ENCODE measurements at places on chromosomes 6 and 20.
A peak's percentile ranks its signal among the peaks of the same experiment; 100 is the strongest.

GRCh38 chr20:61801857-61802442 is 263.7 kb downstream of the TAF4 start:
- DNase-seq = no peak

- no peak for DNase-seq
Observed at GRCh38 chr6:53529324-53530036, 15.4 kb downstream of the GCLC start.

GRCh38 chr6:26232306-26232939 is 132.6 kb upstream of the BTN3A2 start:
- no peak for DNase-seq

DNA sequence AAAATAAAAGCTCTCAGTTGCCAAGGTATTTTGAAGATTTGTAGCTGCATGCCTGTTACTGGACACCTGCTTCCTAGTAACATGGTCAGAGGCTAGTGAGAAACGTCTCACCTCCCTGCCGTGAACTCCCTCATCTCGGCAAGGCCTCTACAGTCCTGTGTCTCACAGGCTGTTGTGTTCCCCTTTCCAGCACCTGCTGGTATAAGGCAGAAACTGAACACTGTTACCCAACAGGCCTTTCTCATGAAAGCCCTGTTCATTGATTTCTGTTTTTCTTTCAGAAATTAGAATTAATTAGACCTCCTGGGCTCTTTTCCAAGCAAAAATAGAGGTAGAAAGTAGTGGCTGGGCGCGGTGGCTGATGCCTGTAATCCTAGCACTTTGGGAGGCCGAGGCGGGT is 17.6 kb upstream of the SRSF3 start:
- DNase-seq = no peak

DNA sequence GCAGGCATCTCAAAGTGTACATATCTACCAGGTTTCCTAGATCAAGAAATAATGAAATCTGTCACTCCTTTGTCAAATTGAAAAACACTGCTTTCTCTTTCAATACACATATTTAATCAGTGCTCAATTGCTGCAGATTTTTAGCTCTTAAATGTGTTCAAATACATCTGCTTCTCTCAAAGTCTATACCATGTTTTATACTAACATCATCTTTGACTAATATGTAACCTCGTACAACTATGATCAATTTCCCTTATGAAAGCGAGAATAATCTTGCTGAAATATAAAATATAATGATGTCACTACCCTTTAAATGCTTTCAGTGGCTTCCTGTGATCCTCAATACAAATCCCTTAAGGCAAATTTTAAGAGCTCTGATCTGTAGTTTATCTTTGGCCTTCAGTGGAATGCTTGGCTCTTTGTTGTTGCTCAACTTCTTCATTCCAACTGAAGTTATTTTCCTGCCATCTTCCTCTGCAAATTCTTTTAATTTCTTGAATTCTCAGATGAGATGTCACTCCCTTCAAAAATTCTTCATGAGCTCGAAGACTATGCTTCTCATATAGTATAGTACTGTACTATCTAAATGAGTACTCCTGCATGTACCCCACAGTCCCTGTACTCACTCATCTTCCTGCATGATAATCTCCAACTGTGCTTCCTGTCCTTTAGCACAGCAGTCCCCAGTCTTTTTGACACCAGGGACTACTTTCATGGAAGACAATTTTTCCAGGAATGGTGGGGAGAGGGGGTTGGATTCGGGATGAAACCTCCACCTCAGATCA is 545.1 kb upstream of the GJE1 start:
- DNase-seq = no peak

DNA sequence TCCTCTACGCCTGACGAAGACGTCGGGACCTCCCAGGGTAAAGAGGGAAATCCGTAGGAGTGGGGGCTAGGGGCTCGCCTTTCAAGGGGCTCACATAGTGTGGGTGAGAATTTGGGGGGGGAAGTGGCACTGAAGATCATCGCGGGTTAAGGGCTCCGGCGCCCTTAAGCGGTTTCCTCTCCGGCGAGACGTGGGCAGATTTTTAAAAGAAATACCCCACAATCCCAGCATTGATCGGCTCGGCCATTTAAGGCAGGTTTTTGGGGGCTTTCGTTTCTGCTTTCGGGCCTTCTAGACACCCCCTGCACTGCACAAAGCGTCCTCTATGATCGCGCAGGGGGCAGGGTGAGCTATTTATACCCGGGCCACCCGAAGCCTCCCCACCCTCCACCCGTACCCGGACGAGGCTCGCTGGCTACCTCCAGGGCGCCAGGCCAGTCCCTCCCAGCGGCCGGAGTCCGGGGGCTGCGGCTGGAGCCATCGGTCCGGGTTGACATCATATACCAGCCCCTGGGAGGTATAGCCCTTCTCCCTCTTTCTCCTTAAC is 1.2 kb downstream of the NKX2-2 start:
- no peak for DNase-seq

DNA sequence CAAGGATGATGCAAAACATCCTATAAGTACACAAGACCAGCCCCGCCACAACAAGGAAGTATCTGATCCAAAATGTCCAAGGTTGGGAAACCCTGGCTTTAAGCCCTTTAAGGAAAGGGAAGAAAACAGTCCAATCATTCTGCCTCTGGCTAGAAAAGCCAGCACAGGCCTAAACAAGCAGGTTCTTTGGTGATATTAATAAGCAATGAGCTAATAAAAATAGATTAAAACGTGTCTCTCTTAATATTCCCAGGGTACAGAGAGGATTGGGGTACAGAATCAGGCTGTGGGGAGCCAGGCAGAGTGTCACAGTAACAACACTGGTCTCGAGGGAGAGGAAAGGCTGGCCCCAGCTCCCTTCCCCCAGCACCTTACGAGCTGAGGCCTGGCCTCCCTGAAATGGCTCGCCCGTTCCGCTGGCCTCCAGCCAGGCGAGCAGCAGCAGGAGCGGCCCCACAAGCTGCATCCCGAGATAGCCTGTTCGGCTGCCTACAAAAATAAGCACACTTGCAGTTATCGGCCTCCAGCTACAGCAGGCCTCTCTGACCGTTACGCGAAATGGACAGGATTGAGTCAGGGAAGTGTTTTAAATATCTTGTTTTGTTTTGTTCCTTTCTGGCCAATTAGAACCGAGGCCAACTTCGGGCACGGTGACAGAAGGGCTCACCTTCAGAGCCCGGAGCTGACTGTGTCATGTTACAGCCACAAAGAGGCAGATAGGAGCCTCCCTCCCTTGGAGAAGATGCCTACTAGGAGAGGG is 4.0 kb upstream of the ZMYND8 start:
- peak; percentile 88 for DNase-seq

DNA sequence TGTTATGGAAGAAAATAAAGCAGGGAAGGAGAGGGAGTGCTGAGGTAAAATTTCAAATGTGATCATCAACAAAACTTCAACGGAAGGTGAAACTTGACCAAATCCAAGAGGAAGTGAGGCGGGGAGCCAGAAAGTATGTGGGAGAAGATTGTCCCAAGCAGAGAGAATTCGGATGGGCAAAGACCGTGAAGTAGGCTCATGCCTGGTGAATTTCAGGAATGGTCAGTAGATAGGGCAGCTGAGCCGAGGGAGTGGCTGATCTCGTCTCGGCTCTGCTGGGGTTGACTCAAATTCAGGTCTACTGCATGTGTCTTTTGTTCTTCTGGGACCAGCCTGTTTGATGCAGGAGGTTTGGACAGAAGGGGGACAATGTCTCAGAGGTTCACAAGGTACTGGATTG is 7.0 kb upstream of the CSNK2A1 start:
- DNase-seq = no peak

DNA sequence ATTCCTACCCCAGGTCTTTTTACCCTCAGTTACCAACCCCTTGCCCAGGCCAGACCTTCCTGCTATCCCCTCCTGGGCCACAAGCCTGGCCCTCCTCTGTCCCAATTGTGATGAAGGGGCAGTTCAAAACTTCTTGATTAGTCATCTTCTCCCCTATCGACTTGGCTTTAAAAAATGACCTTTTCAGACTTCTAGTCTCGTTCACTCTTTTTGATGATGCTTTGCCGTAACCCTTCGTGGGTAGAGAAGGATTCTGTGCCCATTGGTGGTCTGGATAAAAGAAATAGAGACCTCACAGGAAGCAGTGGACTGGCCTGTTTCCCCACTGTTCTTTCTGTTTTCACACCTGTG is 5.5 kb downstream of the VEGFA start:
- DNase-seq = no peak

GRCh38 chr6:35136185-35136584 is 5.0 kb downstream of the TCP11 start:
- no peak for DNase-seq

DNA sequence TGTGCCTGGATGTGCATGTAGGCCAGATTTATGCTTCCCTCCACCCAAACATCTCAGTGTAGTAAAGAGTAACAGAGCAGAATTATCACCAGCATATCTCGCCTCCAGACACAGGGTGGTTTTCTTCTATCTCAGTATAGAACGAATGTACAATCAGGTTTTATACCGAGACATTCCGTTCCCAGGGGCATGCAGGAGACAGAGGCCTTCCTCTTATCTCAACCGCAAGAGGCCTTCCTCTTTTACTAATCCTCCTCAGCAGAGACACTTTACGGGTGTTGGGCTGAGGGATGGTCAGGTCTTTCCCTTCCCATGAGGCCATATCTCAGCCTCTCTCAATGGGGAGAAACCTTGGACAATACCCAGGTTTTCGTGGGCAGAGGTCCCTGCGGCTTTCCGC is 36.4 kb upstream of the MC3R start:
- no peak for DNase-seq

All from body of pancreas (tissue), 4 donors.